Daoy (cell line): ENCODE measurements at places on chromosomes 5 and 9. TPM values are rescaled to one million over a fixed set of nuclear protein-coding genes. Genes with fewer than 3 reads are reported as not detected.

The DNAJC21 gene
- total RNA-seq: 26.9 and 38.5 TPM in 2 replicates

The FAT2 gene
- total RNA-seq: 0.06 and 0.11 TPM in 2 replicates

- DNase-seq: no peak
Measured at GRCh38 chr9:26565118-26565517, 327.5 kb downstream of the CAAP1 start.

DNA sequence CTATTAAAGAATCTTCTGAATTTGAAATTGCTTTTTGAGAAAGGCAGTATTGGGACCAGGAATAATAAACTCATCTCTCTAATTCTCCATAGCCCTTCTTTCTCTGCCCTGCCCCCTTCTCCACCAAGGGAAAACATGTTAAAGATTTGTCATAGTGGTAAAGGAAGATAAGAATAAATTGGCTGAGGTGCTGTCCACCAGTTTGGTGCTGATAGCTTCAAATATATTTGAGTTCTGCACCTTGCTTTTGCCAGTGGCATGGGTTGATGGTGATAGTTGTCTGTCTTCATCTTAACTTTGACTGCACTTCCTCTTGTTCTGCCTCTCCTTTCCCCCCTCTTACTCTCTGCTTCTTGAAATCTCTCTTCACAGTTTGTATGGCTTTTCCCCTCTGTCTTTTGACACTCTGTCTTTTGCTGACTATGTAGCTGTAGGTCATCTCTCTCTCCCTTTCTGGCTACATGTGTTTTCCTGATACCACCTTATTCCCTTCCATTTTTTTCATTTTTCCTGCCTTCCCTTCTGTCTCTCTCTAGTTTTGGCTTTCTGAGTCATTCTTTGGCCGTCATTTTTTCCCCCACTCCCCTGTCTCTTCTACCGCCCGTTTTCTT lies 56.6 kb downstream of the NDUFS4 start:
- DNase-seq: no peak

GRCh38 chr5:172380987-172381643 lies 73.2 kb downstream of the SH3PXD2B start:
- no peak for DNase-seq
